Bronchus fibroblast of lung (primary cell): ENCODE measurements at places on chromosomes 5 and 9. TPM values are rescaled to one million over a fixed set of nuclear protein-coding genes. Genes with fewer than 3 reads are reported as not detected.

MARCHF3 gene
- total RNA-seq: 3.0 and 4.2 TPM in 2 replicates

CCDC152 gene
- total RNA-seq: 2.8 and 4.0 TPM in 2 replicates

FCN2 gene
- total RNA-seq: not detected in 2 replicates

CCNO gene
- total RNA-seq: 0.15 TPM in 1 of 2 replicates, not detected in the other

PCDHGA4 gene
- total RNA-seq: 1.0 and 1.3 TPM in 2 replicates

ENTPD2 gene
- not detected in 2 replicates for total RNA-seq

PCDHAC2 gene
- not detected in 2 replicates for total RNA-seq

CEP120 gene
- total RNA-seq: 11.9 and 15.8 TPM in 2 replicates

TNFSF15 gene
- under 0.01 and 0.17 TPM in 2 replicates for total RNA-seq

NUTM2F gene
- total RNA-seq: not detected in 2 replicates

LCN9 gene
- total RNA-seq: not detected in 2 replicates

INSL4 gene
- total RNA-seq: not detected in 2 replicates

SAP30L gene
- total RNA-seq: 9.1 and 11.3 TPM in 2 replicates

CDC20B gene
- not detected in 2 replicates for total RNA-seq

WNK2 gene
- total RNA-seq: under 0.01 TPM in 1 of 2 replicates, not detected in the other

CORO2A gene
- 1.5 and 2.1 TPM in 2 replicates for total RNA-seq

MXD3 gene
- 81.2 and 89.0 TPM in 2 replicates for total RNA-seq

GAS1 gene
- total RNA-seq: 16.1 and 20.2 TPM in 2 replicates

PRR16 gene
- total RNA-seq: 23.9 and 28.1 TPM in 2 replicates

MYMK gene
- total RNA-seq: not detected in 2 replicates

LPAR1 gene
- 106 and 111 TPM in 2 replicates for total RNA-seq

PCDHB15 gene
- 0.15 and 0.17 TPM in 2 replicates for total RNA-seq

PLAA gene
- 29.6 and 37.7 TPM in 2 replicates for total RNA-seq

NEUROG1 gene
- not detected in 2 replicates for total RNA-seq

CCDC192 gene
- total RNA-seq: not detected in 2 replicates

PCDHGA2 gene
- 0.50 and 0.59 TPM in 2 replicates for total RNA-seq

ACTL7B gene
- total RNA-seq: not detected in 2 replicates

PLPP7 gene
- total RNA-seq: 3.7 TPM in 2 replicates

NUDT2 gene
- 62.0 and 66.4 TPM in 2 replicates for total RNA-seq

PCDHGB5 gene
- total RNA-seq: 10.6 and 13.8 TPM in 2 replicates

CTNND2 gene
- not detected in 2 replicates for total RNA-seq

RPL35 gene
- total RNA-seq: 3,713 and 4,137 TPM in 2 replicates

HEMGN gene
- total RNA-seq: not detected in 2 replicates

HTR1A gene
- not detected in 2 replicates for total RNA-seq

FYB1 gene
- total RNA-seq: not detected in 2 replicates

KCNV2 gene
- total RNA-seq: not detected in 2 replicates

INSL6 gene
- total RNA-seq: not detected in 2 replicates

SMIM33 gene
- total RNA-seq: not detected in 2 replicates

AQP7 gene
- total RNA-seq: not detected in 2 replicates

PCDH1 gene
- total RNA-seq: 0.15 and 0.17 TPM in 2 replicates

SOHLH1 gene
- total RNA-seq: not detected in 2 replicates

PCDHGC5 gene
- total RNA-seq: 0.17 and 0.30 TPM in 2 replicates

OR5C1 gene
- total RNA-seq: not detected in 2 replicates

SLC1A3 gene
- total RNA-seq: 2.2 and 2.7 TPM in 2 replicates

SLC46A2 gene
- total RNA-seq: not detected in 2 replicates

COL15A1 gene
- 2.2 and 2.4 TPM in 2 replicates for total RNA-seq

NOXA1 gene
- total RNA-seq: 0.15 and 0.17 TPM in 2 replicates
